ENCODE measurements at places on chromosomes 13 and 19. TPM values are rescaled to one million over a fixed set of nuclear protein-coding genes. Genes with fewer than 3 reads are reported as not detected.
A peak's percentile ranks its signal among the peaks of the same experiment; 100 is the strongest.

Gene CGB5
- total RNA-seq, result not detected

Gene DENND1C
- total RNA-seq, result 2.5 TPM

Gene APC2
- 0.05 TPM for total RNA-seq

Gene NKPD1
- total RNA-seq, result not detected

Gene LILRB3
- 0.44 TPM for total RNA-seq

Gene DCT
- not detected for total RNA-seq

Gene FREM2
- 0.86 TPM for total RNA-seq

Gene MYO16
- not detected for total RNA-seq

GRCh38 chr19:7605490-7606222, 10.0 kb downstream of the CAMSAP3 start:
- H3K36me3 ChIP-seq, result no peaks in the 10 kb centered on the region
- no peak overlapping the region for H3K27ac ChIP-seq
- no peaks in the 10 kb centered on the region for H3K27me3 ChIP-seq
- peak; percentile 18 for DNase-seq

GRCh38 chr13:100573121-100573520, 15.5 kb downstream of the GGACT start:
- peak; percentile 75 for DNase-seq
- no peaks in the 10 kb centered on the region for H3K27me3 ChIP-seq
- no peaks in the 10 kb centered on the region for H3K36me3 ChIP-seq
- no peak overlapping the region for H3K27ac ChIP-seq

GRCh38 chr19:52626915-52627314, 11.2 kb downstream of the ZNF83 start:
- no peaks in the 10 kb centered on the region for H3K36me3 ChIP-seq
- no peaks in the 10 kb centered on the region for H3K4me1 ChIP-seq
- DNase-seq, result no peak
- H3K4me3 ChIP-seq, result no peak overlapping the region
- H3K27ac ChIP-seq, result no peak overlapping the region

GRCh38 chr13:95833126-95833525, 156.2 kb downstream of the DNAJC3 start:
- no peak overlapping the region for H3K27ac ChIP-seq
- H3K36me3 ChIP-seq, result no peaks in the 10 kb centered on the region
- no peak for DNase-seq
- H3K27me3 ChIP-seq, result no peaks in the 10 kb centered on the region

DNA sequence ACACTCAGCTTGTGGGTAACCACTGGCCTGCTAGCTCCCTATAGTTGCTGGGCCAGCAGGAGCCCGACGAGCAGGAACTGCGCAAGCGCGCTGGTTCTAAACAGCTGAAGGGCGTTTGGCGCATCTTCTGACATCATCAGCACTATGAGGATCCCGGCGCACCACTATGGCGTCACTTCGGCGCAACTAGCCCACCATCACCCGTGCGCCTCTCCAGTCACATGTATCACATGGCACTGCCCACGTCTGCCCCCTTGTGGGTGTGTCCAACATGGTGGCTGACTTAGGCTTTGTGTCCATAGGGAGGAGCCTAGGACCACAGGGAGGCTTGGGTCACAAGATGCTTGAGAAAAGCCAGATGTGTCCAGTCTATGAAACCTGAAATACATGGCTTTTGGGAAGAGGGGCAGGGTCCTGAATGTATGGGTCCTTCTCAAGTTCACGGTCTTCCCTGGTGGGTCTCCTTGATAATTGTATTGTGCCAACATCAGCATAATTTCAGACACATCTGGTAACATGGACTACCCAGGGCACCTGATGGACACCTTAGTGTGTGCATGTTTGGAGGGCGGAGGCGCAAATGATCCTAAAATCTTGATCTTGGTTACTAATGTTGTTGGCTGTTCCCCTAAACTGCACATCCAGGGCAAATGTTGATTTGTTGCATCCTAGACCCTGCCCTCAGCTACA, 18.0 kb downstream of the KLK4 start:
- H3K36me3 ChIP-seq, result no peaks in the 10 kb centered on the region
- H3K27me3 ChIP-seq, result no peaks in the 10 kb centered on the region
- no peak overlapping the region for H3K27ac ChIP-seq
- DNase-seq, result no peak

GRCh38 chr19:4980067-4980466, 11.2 kb downstream of the KDM4B start:
- no peaks in the 10 kb centered on the region for H3K36me3 ChIP-seq
- DNase-seq, result no peak
- no peak overlapping the region for H3K27ac ChIP-seq

DNA sequence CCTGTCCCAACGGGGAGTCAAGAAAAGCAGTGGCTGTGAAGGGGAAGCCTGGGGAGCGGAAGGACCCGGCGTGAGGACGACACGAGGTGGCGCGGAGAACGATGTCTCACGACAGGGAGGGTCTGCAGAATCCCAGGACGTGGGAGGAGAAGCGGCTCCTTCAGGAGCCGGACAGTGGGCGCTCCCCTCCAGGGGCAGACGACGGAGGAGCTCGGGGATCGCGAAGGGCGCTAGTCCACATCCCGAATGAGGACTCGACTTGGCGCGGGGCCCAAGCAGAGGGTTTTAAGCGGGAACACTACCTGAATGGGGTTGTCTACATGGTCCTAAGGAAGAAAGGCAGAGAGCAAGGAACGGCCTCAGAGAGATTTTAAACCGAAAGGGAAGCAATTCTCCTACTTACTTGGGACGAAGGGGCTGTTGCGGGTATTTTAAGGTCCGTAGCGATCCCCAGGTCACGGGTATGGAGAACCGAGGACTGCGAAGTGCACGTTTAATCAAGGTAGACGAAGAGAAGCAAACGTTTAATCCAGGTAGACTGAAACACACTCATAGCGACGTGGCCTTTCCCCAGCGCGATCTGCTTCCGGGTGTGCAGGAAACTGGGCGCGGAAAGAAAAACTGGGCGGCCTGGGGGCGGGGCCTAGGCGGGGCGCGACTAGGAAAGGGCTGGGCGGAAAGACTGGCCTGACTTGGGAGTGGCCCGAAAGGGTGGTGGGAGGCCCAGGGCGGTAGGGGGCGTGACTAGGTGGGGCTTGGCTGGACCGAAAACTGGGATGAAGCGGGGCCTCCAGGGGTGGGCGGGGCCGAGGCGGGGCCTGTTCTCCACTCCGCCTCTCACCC, at the start of gene ZNF841:
Gene ZNF841 (minus strand): TSS at position 594 of the 843 bp plus-strand sequence. CDS start 10,964 bp downstream, outside the sequence.
- no peaks in the 10 kb centered on the region for H3K4me1 ChIP-seq
- DNase-seq, result peak; percentile 96
- no peaks in the 10 kb centered on the region for H3K36me3 ChIP-seq
- peak within 1 kb of the TSS; percentile 92 for H3K4me3 ChIP-seq

DNA sequence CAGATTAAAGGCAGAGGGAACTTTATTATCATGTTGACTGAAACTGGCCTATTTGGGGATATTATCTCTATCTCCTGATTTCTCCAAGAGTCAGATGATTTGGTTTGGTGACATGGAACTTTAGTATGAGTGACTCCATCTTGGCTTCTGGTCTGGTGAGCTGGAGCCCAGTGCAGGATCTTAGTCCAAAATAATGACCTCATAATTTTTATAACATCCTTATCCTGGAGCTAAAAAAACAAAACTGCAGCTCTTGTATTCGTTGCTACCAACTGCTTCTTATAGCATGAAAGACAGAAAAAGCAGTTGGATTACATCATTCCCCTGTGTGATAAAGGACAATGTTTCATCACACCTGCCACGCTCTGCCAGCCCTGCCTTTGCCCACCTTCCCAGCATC, 39.3 kb upstream of the RNF17 start:
- H3K27me3 ChIP-seq, result no peaks in the 10 kb centered on the region
- no peaks in the 10 kb centered on the region for H3K4me1 ChIP-seq
- no peak for DNase-seq
- no peak overlapping the region for H3K27ac ChIP-seq
- H3K4me3 ChIP-seq, result no peak overlapping the region

GRCh38 chr19:1282588-1283206, 3.0 kb upstream of the EFNA2 start:
- H3K27ac ChIP-seq, result peak overlapping the region; percentile 91
- peaks cover 13% of the 10 kb centered on the region for H3K27me3 ChIP-seq
- peak overlapping the region; percentile 16 for H3K4me3 ChIP-seq
- DNase-seq, result peak; percentile 48

- H3K4me1 ChIP-seq, result no peaks in the 10 kb centered on the region
- DNase-seq, result no peak
- no peak overlapping the region for H3K27ac ChIP-seq
- no peaks in the 10 kb centered on the region for H3K27me3 ChIP-seq
- H3K36me3 ChIP-seq, result no peaks in the 10 kb centered on the region
These were observed 11.1 kb upstream of the ENOX1 start for GRCh38 chr13:43797869-43798268.

DNA sequence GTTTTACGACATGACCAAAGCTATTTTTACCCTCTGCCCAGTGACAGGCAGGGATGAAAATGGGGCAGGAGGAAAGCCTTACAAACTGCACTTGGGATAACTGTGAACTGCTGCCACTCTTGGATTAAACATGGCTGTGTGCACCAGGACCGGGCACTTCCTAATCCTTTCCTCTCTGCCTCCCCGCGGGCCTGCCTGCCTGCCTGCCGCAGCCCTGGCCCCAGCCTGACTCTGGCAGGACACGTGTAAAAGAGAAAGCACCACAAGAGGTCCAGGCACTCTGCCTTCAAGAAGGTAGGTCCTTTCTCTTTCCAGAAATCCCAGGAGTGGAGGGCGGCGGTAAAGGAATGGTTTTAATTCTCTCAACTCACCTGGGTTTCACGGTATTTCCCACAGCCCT, 4.8 kb downstream of the TSHZ3 start:
- H3K4me1 ChIP-seq, result no peaks in the 10 kb centered on the region
- H3K27me3 ChIP-seq, result peaks cover 14% of the 10 kb centered on the region
- no peak overlapping the region for H3K4me3 ChIP-seq
- no peak for DNase-seq
- no peaks in the 10 kb centered on the region for H3K36me3 ChIP-seq

- no peaks in the 10 kb centered on the region for H3K36me3 ChIP-seq
- no peak overlapping the region for H3K27ac ChIP-seq
- no peak overlapping the region for H3K4me3 ChIP-seq
These were observed 1244.5 kb downstream of the PCDH9 start for GRCh38 chr13:65985612-65986011.

DNA sequence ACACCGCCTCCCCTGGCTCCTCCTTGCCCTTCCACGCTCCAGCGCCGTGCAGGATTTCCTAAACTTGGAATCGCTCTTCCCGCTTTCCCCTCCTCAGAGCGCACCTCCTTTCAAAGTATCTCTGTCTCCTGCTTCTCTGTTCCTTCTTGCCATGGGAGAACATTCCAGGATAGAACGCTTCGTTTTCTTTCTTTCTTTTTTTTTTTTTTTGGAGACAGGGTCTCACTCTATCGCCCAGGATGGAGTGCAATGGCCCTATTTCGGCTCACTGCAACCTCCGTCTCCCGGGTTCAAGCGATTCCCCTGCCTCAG, 574 bp upstream of the XPO4 start:
- no peak for DNase-seq
- H3K36me3 ChIP-seq, result no peaks in the 10 kb centered on the region
- peak overlapping the region; percentile 62 for H3K27ac ChIP-seq

DNA sequence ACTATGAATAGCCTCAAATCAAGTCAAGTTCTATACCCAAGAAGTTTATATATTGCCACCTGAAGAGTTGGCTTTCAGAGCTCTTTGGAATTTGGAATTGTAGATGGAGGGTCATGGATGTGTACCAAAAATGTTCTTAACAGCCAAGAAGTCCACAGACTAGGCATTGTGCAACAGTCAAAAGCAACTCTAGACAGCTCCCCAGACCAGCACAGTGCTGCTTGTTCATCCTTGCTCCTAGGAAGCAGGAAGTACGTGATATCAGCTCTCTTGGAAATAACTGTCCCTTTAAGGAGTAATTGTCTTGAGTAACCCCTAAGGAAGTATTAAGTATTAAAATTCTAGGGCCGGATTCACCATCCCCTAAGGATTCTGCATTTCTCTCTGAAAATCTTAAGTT, 30.7 kb upstream of the IL17D start:
- no peaks in the 10 kb centered on the region for H3K27me3 ChIP-seq
- no peaks in the 10 kb centered on the region for H3K36me3 ChIP-seq
- DNase-seq, result no peak
- no peak overlapping the region for H3K4me3 ChIP-seq
- no peak overlapping the region for H3K27ac ChIP-seq

DNA sequence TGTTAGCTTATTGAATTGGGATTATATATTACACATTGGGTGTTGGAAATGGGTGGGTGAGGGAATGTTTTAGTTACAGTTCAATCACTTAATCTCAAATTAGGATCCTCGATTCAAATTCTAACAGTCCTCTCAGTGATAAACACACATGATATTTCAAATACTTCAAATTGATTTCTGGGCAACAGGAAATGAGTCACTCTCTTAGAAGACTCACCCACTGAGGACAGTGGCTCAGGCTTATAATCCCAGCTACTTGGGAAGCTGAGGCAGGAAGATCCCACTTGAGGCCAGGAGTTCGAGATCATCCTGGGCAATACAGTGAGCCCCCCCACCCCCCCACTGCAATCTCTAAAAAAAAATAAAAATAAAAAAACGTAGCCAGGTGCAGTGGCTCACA, 435.3 kb downstream of the KLF12 start:
- DNase-seq, result no peak
- no peak overlapping the region for H3K27ac ChIP-seq
- H3K27me3 ChIP-seq, result no peaks in the 10 kb centered on the region

DNA sequence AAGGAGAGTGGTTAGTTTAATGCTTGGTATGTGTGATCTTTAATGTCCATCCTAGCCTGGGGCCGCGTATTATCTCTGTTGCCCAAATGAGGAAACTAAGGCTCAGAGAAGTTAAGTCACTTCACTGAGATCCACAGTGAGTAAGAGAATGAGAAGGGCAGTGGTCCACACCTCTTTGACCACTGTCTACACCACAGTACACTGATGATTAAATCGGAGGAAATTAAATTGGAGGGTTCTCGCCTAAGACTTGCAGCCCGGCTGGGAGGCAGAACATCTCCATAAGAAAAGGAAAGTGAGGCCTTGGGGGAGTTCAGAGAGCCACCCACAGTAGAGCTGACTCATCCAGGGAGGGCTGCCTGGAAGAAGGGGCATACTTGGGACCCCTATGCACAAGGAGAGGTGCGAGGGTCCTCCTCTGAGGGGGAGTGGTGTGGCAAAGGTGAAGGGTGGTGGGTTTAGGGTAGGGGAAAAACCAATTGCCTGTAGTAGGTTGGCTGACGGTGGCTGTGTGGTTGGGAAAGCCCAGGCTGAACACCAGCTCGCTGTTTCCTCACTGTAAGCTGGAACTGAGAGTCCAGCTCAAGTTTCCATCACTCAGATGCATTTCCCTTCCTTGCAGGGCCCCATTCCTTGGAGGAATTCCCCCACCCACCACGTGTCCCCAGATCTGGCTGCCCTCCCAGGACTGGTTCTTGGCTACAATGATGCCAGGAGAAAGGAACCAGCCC, 15.0 kb upstream of the DHRS12 start:
- no peak overlapping the region for H3K4me3 ChIP-seq
- H3K4me1 ChIP-seq, result no peaks in the 10 kb centered on the region
